H9 (cell line): ENCODE measurements at places on chromosomes 2 and 18. TPM values are rescaled to one million over a fixed set of nuclear protein-coding genes. Genes with fewer than 3 reads are reported as not detected.

CFC1 gene
- 0.22 TPM in 1 of 2 replicates, not detected in the other for total RNA-seq

ROCK2 gene
- total RNA-seq: 33.2 and 35.1 TPM in 2 replicates

RND3 gene
- total RNA-seq: 62.6 and 68.3 TPM in 2 replicates

MEP1B gene
- not detected in 2 replicates for total RNA-seq

ACMSD gene
- total RNA-seq: not detected in 2 replicates

NRBP1 gene
- total RNA-seq: 140 TPM in 2 replicates

POTEE gene
- total RNA-seq: 1.1 and 1.2 TPM in 2 replicates

IHH gene
- 0.11 TPM in 1 of 2 replicates, not detected in the other for total RNA-seq

- no peak overlapping the region for H3K27ac ChIP-seq
- H3K4me1 ChIP-seq: no peaks in the 10 kb centered on the region
- no peak overlapping the region for H3K4me3 ChIP-seq
- H3K36me3 ChIP-seq: no peaks in the 10 kb centered on the region
- H3K27me3 ChIP-seq: no peaks in the 10 kb centered on the region
Measured at GRCh38 chr2:125681576-125681975, 974.4 kb upstream of the GYPC start.

GRCh38 chr2:140337061-140337460 lies 1556.9 kb upstream of the NXPH2 start:
- H3K27me3 ChIP-seq: no peaks in the 10 kb centered on the region
- H3K27ac ChIP-seq: no peak overlapping the region
- no peak overlapping the region for H3K4me3 ChIP-seq
- H3K36me3 ChIP-seq: no peaks in the 10 kb centered on the region
- no peak for DNase-seq

DNA sequence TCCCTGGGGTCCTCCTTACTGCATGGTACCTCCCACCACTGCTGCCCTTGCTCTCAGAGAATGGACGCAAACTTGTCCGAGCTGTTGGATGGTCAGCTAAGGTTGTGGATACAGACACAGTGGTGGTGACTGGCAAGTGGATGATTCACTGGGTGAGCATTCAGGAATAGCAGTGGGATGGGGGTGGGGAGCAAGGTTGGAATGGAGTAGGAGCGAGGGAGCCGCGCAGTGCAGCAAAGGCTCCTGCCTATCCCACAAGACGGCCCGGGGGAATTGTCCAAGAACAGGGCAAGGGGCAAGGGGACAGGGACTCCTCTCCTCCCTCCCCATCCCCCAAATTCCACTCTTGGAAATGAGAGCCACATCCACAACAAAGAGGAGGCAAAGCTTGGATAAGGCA lies 102.2 kb downstream of the PIEZO2 start:
- H3K27me3 ChIP-seq: no peaks in the 10 kb centered on the region
- no peak for DNase-seq
- no peaks in the 10 kb centered on the region for H3K36me3 ChIP-seq
- no peak overlapping the region for H3K4me3 ChIP-seq

GRCh38 chr2:7594211-7594610 lies 677.0 kb downstream of the RNF144A start:
- H3K27ac ChIP-seq: no peak overlapping the region
- H3K27me3 ChIP-seq: no peaks in the 10 kb centered on the region
- H3K4me1 ChIP-seq: no peaks in the 10 kb centered on the region

- no peaks in the 10 kb centered on the region for H3K4me1 ChIP-seq
- no peak for DNase-seq
- H3K4me3 ChIP-seq: no peak overlapping the region
- no peaks in the 10 kb centered on the region; the same call in 1 of the 2 replicates for H3K27me3 ChIP-seq
- H3K27ac ChIP-seq: no peak overlapping the region
Measured at GRCh38 chr18:78793313-78794070, 186.1 kb upstream of the SALL3 start.

- H3K27ac ChIP-seq: no peak overlapping the region
- no peaks in the 10 kb centered on the region for H3K4me1 ChIP-seq
- H3K27me3 ChIP-seq: no peaks in the 10 kb centered on the region
- no peak overlapping the region for H3K4me3 ChIP-seq
- H3K36me3 ChIP-seq: no peaks in the 10 kb centered on the region
Measured at GRCh38 chr2:148542614-148543013, 101.9 kb upstream of the EPC2 start.

DNA sequence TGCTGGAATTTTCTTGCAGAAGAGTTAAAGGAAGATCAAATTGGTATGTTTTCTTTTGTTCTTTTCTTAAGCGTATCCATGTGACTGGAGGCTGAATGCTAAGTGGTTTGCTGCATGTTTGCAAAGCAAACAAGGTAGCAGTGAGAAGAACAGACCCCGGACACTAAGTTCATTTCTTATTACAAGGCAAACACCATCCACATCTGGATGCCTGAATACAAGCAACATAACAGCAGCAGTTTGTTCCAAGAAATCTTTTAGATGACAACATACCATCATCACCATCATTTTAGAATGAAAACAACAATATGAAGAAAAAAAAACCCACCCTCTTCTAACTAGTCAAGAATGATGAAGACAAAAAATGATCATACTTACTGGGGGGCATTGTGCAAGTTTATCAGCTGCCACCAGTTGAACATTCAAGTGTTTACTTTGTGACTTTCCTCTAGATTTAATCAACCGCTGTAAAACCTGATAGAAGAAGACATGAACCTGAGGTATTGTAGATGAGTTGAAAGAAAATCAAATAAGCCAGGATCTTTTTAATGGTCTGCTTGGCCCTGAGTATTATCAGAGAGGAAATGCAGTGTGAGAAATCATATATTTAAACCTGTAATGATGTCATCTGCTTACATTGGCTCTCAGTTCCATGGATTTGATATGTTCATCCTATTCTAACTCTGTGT lies 25.0 kb upstream of the ARL5A start:
- no peak overlapping the region for H3K4me3 ChIP-seq
- H3K27ac ChIP-seq: no peak overlapping the region
- no peaks in the 10 kb centered on the region for H3K4me1 ChIP-seq
- H3K36me3 ChIP-seq: no peaks in the 10 kb centered on the region
- no peaks in the 10 kb centered on the region for H3K27me3 ChIP-seq

GRCh38 chr2:197713271-197713670 lies 8.1 kb downstream of the MARS2 start:
- no peak for DNase-seq
- H3K4me3 ChIP-seq: no peak overlapping the region
- H3K27me3 ChIP-seq: no peaks in the 10 kb centered on the region
- no peaks in the 10 kb centered on the region; the same call in 1 of the 2 replicates for H3K4me1 ChIP-seq

DNA sequence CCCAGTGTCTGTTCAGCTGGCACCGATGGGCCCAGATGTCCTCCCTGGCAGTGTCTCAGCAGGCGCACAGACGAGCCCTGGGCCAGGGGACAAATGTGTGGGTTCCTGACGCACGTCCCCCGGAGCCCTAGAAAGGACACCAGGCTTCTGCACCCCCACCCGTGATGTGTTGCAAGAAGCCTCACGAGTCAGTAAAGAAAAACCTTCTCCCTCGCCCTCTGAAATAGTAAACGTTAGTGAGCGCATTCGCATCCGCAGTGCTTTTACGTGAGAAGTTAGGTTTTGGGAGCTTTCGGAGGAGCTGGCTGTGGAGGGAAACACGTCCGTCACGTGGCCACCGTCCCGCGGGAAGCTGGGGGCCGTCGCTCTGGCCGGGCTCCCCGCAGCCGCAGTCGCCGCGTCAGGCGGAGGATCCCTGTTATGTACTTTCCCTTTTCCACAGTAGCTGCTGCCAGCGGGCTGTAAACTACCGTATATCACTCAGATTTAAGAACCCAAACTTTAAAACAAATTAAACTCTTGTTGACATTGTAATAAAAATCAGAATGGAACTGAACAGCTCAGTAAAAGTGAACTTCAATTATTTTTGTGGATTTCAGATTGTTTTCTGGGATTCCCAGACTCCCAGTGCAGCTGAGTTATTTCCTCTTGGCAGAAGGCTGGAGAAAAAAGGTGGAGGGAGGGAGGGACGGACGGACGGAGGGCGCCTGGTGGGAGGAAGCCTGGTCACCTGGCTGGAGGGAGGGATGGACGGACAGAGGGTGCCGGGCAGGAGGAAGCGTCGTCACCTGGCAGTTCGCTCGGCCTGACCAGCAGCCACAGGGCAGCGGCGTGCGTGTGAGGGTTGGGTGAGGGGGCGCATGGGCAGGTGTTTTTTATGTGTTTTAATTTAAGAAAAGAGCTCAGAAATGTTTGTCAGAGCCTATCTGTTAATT lies 112.1 kb downstream of the NFATC1 start:
- no peak overlapping the region for H3K27ac ChIP-seq
- peaks cover 2% of the 10 kb centered on the region; the same call in 1 of the 3 replicates for H3K36me3 ChIP-seq
- no peak for DNase-seq
- H3K4me1 ChIP-seq: no peaks in the 10 kb centered on the region

DNA sequence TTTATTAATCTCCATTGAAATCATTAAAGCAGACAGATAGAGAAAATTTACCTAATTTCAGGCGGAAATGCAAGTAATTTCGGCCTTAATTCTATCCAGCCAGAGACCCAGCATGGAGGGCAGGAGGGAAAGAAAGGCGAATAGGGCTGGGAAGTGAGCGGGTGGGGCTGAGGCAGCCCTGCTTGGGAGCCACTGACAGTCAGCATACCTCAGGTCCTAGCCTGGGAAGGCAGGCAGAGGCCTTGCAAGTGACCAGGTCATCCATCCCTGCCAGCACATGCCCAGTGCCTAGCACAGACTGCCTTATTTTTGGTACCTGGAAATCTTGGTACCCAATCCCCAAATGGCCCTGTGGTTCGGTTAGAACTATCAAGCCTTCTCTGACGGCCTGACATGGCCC lies 1.5 kb downstream of the GDF7 start:
- H3K36me3 ChIP-seq: no peaks in the 10 kb centered on the region
- no peak for DNase-seq
- H3K27me3 ChIP-seq: peaks cover 88% of the 10 kb centered on the region
- no peak overlapping the region for H3K27ac ChIP-seq
- peaks cover 4% of the 10 kb centered on the region; the same call in 1 of the 2 replicates for H3K4me1 ChIP-seq
- peak overlapping the region; percentile 71 for H3K4me3 ChIP-seq

- H3K27me3 ChIP-seq: no peaks in the 10 kb centered on the region
- H3K4me1 ChIP-seq: no peaks in the 10 kb centered on the region
- DNase-seq: no peak
- no peak overlapping the region for H3K4me3 ChIP-seq
- no peak overlapping the region for H3K27ac ChIP-seq
Measured at GRCh38 chr2:47221946-47222345, 66.8 kb upstream of the STPG4 start.

GRCh38 chr18:30500240-30500945 lies 542.1 kb downstream of the DSC3 start:
- DNase-seq: no peak
- H3K4me1 ChIP-seq: no peaks in the 10 kb centered on the region
- H3K36me3 ChIP-seq: no peaks in the 10 kb centered on the region
- no peak overlapping the region for H3K27ac ChIP-seq
- no peaks in the 10 kb centered on the region for H3K27me3 ChIP-seq
- H3K4me3 ChIP-seq: no peak overlapping the region

DNA sequence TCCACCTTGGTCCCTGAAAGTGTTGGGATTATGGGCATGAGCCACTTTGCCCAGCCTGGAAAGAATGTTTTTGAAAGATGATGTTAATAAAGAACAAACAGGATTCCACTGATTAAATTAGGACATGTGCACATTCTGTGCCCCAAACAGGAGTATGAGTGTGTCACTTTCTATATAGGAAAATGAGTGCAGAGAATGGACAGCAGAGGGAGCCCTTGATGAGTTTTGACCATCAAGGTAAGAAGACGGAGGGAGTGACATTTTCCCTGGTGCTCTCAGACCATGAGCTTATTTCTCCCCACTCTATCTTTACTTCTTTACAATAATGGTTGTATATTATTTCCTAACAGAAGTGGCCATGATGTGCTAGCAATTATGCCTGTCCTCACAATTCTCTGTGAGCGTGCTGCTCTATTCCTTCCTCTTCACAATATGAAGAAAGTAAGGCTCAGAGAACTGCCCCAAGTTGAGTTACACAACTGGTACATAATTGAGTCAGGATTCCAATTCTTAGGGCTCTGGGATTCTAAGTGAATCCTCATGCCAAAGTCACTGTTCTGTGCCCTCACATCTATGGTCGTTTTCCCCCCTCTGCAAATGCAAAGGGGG lies 20.6 kb downstream of the RPL37A start:
- no peaks in the 10 kb centered on the region for H3K27me3 ChIP-seq
- no peaks in the 10 kb centered on the region for H3K4me1 ChIP-seq
- peaks cover 13% of the 10 kb centered on the region for H3K36me3 ChIP-seq
- H3K4me3 ChIP-seq: no peak overlapping the region
- H3K27ac ChIP-seq: no peak overlapping the region
- no peak for DNase-seq

DNA sequence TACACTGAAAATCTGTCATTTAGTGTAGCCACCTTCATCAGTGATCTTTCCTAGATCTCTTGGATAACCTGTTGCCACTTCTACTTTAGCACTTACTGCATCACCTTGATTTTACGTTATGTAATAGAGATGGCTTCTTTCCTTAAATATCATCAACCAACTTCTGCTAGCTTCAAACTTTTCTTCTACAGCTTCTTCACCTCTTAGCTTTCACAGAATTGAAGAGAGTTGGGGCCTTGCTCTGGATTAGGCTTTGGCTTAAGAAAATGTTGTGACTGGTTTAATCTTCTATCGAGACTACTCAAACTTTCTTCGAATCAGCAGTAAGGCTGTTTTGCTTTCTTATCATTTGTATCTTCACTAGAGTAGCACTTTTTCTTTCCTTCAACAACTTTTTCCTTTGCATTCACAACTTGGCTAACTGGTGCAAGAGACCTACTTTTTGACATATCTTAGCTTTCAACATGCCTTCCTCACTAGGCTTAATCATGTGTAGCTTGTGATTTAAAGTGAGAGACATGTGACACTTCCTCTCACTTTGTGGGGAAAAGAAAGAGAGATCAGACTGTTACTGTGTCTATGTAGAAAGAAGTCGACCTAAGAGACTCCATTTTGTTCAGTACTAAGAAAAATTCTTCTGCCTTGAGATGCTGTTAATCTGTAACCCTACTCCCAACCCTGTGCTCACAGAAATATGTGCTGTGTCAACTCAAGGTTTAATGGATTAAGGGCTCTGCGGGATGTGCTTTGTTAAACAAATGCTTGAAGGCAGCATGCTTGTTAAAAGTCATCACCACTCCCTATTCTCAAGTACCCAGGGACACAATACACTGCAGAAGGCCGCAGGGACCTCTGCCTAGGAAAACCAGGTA lies 99.6 kb downstream of the ATL2 start:
- peak overlapping the region; percentile 41; the same call in 1 of the 2 replicates for H3K4me3 ChIP-seq
- no peaks in the 10 kb centered on the region; the same call in 1 of the 2 replicates for H3K27me3 ChIP-seq
- no peaks in the 10 kb centered on the region for H3K36me3 ChIP-seq
- H3K27ac ChIP-seq: no peak overlapping the region
- peak; percentile 79 for DNase-seq
